Pulmonary artery endothelial cell (primary cell): ENCODE measurements at places on chromosomes 2 and 18. TPM values are rescaled to one million over a fixed set of nuclear protein-coding genes. Genes with fewer than 3 reads are reported as not detected.

The MC2R gene
- total RNA-seq, result not detected in 2 replicates

The DSC2 gene
- total RNA-seq, result under 0.01 and 0.13 TPM in 2 replicates

The TCF7L1 gene
- total RNA-seq, result 2.4 and 3.5 TPM in 2 replicates

The SRD5A2 gene
- not detected in 2 replicates for total RNA-seq

The APLF gene
- total RNA-seq, result 4.2 and 4.8 TPM in 2 replicates

The CCDC102B gene
- total RNA-seq, result 0.28 and 1.7 TPM in 2 replicates

The PCARE gene
- total RNA-seq, result not detected in 2 replicates

The FBLN7 gene
- total RNA-seq, result 2.0 and 4.0 TPM in 2 replicates

The GRHL1 gene
- total RNA-seq, result 0.53 and 1.2 TPM in 2 replicates

The CRACDL gene
- total RNA-seq, result 9.7 and 9.9 TPM in 2 replicates
